Dorsolateral prefrontal cortex (tissue), 122 donors: ENCODE measurements at places on chromosomes 4 and X.
A peak's percentile ranks its signal among the peaks of the same experiment; 100 is the strongest.

DNA sequence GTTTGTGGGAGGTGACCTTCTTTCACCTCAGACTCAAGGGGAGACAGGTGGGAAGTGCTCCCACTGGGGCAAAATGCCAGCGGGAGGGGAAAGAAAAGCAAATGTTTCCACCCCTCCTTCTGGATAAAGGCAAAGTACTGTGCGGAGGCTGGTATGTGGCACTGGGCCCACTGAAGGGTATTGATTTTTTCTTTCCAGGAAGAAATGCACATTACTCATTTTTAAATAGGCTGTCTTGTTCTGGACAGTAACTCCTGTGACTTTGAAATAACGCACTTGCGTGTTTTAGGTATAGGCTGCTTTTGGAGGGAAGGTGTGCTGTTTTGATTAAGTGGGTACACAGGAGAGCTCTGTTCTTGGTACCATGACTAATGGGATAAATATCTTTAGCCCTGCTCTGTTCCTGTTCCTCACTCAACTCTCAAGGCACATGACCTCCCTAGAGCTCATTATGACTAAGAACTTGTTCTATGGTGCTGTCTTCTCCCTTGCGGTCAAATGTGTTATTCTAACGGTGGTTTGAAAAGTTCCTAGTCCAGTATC, 40.7 kb upstream of the MBTPS2 start:
- no peak for DNase-seq

DNA sequence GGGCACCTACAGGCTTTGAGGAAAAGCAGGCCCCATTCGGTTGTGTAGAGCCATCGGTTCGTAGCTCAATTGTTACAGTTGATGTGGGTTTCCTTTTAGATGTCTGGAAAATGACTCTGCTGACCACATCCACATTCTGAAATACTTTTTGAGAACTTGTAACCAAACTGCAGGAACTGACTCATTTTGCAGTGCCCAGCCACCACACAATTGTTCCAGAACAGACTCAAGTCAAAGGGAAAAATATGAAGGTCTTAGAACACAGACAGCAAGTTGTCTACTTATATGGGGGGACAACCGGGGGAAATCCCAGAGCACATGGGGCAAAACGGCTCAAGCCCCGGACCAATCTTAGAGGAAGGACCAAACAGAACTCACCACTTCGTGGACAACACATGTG, 557.6 kb upstream of the DIPK2B start:
- no peak for DNase-seq

GRCh38 chr4:173517781-173518424, 12.1 kb downstream of the HAND2 start:
- DNase-seq, result no peak

- no peak for DNase-seq
Observed at GRCh38 chr4:37685161-37685822, 884 bp downstream of the RELL1 start.

GRCh38 chr4:108146819-108147218, 21.9 kb downstream of the LEF1 start:
- DNase-seq, result no peak

- no peak for DNase-seq
Observed at GRCh38 chr4:86043755-86044592, 315.9 kb downstream of the MAPK10 start.

- DNase-seq, result no peak
Observed at GRCh38 chrX:69278031-69278687, 112.9 kb upstream of the PJA1 start.

DNA sequence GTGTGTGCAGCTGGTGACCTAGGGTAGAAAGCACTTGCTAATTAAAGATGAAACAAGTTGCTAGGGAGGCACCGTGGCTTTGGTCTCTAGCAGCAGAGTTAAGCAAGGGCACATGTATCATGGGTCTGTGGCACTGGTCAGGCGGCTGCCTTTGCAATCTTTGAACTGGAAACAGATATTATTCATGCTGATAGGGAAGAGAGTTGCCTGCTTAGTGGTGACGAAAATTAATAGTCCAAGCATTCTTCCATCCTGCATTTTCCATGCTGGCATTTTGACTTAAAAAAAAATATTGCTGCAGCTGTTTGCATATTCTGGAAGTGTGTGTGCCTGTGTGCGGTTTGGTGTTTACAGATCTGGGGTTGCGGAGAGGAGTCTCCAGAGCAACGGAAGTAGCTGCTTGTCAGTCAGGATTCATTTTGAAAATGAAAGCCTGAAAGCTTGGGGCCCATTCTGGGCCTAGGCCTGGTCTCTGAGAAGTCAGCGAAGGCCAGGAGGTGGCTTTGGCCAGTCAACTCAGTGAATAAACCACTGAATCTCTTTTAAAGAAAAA, 2.3 kb upstream of the SOWAHD start:
- no peak for DNase-seq

- no peak for DNase-seq
Observed at GRCh38 chr4:74206088-74206825, 48.3 kb downstream of the MTHFD2L start.

DNA sequence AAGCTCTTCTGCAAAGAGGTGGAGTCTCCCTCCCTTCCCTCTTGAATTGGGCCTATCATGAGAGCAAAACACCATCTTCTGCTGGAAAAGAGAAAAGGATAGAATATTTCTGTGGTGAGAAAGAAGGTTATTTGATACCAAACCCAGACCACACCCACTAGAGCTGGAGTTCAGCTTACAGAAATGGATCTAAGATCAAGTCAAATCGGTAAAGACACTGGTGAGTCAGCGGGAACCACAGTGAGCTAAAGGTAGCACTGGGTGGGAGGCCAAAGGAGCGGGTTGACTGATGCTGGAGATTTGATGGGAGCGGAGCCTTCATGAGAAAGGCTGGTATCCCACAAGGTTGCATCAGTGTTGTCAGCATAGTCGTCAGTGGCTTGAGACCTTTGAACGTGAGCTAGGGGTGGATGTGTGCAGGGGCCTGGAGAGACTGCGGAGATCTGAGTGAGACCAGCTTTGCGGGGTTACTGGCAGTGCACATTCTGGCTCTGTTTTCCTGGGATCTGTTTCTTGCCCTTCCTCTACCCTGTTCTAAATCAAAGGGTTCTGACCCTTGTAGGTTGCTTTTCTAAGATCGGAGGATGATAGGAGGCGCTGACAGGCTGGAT, 106.4 kb upstream of the SCOC start:
- DNase-seq, result no peak

DNA sequence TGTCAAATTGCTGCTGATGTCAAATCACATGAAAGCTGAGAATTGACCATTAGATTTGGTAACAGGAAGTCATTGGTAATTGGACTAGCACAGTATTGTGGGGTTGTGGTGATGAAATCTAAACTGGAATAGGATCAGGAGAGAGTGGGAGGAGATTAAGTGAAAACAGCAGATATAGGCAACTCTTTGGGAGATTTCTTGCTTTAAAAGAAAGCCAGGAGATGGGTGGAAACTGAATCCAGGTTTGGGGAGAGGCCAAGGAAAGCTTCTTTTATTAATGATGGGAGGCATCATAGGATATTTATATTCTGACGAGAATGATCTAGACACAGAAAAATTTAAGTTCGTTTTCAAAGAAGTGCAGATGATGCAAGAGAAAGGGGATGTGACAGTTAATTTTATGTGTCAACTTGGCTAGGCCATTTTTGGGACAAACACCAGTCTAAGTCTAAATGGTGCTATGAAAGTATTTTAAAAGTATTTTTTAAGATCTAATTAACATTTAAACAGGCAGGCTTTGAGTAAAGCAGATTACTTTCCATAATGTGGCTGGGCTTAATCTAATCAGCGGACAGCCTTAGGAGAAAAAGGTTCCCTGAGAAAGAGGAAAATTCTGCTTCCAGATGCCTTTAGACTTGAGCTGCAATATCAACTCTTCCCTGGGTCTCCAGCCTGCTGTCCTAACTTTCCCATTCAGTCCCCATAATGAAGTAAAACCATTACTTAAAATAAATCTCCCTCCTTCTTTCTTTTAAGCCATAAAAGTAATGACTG, 24.7 kb downstream of the SEC24D start:
- no peak for DNase-seq

GRCh38 chr4:149176039-149176438, 639.6 kb downstream of the IQCM start:
- no peak for DNase-seq

DNA sequence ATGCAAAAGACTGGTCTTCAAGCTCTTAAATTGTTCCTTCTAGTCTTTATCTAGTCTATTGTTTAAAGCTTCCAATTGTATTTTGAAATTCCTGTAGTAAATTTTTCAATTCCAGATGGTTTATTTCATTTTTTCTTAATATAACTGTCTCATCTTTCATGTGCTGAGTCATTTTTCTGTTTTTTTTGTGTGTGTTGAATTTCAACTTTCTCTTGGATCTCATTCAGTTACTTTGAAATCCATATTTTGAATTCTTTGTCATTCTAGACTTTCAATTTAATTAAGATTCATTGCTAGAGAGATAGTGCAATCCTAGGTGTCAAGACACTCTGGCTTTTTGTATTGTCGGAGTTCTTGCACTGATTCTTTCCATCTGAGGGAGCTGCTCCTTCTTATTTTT, 128.0 kb upstream of the PRKG2 start:
- no peak for DNase-seq

GRCh38 chrX:132909643-132910042, 48.8 kb downstream of the HS6ST2 start:
- no peak for DNase-seq

- no peak for DNase-seq
Observed at GRCh38 chr4:148305751-148306150, 136.5 kb downstream of the NR3C2 start.

- DNase-seq, result peak; percentile 54
Observed at GRCh38 chr4:90127706-90128345, 632 bp downstream of the CCSER1 start.

GRCh38 chrX:45771560-45772340, 571.1 kb upstream of the DIPK2B start:
- no peak for DNase-seq

DNA sequence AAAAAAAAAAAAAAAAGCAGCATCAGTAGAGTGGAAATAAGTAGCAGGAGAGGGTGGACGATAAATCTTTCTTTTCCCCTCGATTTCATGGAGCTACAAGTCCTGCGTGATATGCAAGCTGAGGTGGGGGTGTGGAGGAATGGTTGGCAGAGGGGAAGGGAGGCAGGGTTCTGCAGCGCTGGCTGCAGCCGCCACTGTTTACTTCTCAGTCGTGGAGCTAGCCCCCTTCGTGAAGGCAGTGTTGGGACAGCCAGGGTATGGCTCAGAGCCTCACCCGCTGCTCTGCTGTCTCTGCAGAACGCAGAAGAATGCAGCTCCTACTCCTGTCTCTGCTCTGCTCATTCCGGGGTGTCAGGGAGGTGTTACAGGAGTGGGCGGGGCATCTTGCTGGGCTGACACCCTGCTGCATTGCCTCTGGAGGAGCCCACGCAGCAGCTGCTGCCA, 140.6 kb downstream of the GPM6A start:
- DNase-seq, result peak; percentile 88

GRCh38 chr4:73803213-73803612, 33.3 kb upstream of the CXCL6 start:
- DNase-seq, result no peak

GRCh38 chrX:105462186-105462585, 241.7 kb upstream of the TEX13A start:
- DNase-seq, result no peak

DNA sequence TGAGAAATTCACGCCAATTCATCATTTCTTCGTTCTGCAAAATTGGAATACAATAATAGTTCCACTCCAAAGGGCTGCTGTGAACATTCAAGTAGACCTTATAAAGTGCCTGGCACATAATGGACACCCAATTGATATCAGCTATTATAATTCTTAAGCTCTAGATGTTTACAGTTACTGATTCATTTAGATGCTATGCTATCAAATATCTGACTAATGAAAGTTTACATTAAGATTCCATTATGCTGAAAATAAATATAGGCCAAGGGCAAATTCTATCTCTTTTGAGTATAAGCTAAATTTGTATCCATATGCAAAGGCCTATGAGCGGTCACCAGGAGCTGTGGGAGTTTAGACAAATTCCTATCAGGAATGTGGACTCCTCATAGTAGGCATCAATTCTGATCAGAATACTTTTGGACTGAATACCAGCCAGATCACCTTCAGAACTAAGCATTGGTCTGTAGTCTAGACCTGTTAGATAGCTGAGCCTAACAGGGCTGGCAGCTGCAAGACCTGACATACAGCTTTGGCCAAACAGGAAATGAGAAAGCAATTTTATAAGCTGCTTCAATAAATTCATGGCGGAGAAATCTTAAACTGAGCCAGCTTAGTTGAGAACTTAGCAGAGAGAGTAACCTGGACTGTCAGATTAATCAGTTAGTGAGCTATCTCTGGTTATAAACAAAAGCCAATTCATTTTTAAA, 384.3 kb upstream of the ACTRT1 start:
- no peak for DNase-seq

DNA sequence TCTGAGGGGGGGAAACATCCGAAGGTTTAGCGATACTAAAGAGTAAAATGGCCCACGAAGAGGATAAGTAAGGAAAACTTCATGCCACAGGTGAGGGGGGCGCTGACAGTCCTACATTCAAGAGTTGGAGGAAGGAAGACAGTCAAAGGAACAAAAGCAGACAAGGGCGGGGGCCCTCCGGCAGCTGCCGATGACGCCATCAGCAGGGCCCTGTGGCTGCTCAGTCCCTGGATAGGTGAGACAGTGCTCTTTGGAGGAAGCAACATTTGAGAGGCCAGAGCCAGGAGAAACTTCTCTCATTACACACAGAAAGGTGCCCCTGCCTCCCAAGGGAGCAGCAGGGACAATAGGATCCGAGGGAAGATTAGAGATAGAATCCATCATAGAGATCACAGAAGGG, 41.5 kb downstream of the RAB40AL start:
- no peak for DNase-seq

- no peak for DNase-seq
Observed at GRCh38 chrX:6257025-6257424, 28.4 kb upstream of the NLGN4X start.

- DNase-seq, result no peak
Observed at GRCh38 chrX:134461437-134461836, 1.5 kb downstream of the HPRT1 start.

DNA sequence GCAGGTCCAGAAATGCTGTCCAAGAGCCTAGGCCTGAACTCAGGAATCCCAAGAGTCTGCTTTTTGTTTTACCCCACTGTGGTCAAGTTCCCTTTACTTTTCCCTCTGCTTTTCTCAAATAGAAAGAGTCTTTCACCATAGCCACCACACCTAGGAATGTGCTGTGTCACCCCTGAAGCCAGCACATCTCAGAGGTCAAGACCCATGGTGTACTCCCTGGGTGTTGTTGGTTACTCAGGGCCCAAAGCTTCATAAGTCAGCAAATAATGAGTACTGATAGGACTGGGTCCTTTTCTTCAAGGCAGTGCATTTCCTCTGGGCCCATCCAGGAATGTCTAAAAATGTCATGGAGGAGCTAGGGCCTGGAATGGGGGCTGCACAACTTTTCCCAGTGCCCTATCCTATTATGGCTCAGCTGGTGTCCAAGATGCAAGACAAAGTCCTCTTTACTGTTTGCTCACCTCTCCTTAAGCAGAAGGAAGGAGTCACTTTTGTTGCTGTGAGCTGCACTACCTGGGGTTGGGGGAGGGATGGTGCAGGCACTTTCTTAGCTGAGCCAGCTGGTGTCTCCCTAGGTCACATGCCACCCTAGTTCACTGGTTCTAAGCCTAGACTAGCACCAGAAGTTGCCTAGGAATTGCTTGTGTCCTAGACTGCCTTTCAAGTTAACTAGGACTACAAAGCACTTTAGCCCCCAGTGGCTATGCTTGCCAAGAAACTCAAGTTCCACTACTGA, 62.4 kb upstream of the RXFP1 start:
- DNase-seq, result no peak
